Activated naive CD8-positive, alpha-beta T cell treated with anti-CD3 and anti-CD28 coated beads for 36 hours (primary cell): ENCODE measurements at places on chromosomes 3 and 15.

DNA sequence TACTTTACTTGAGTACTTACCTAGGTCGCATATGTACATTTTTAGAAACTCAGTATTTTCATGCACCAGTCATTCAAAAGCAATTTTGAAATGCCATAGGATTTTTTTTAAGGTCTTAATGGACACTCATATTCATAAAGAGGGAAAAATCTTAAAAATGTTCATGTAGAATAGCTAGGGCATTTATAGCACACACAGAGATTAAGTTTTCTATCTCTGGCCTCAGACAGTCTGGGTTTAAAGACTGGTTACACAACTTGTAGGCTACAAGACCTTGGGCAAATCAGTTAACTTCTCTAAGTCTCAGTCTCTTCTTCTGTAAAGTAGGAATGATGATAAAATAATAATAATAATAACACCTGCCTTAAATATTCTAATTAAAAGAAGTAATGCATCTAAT lies 48.5 kb upstream of the UBP1 start:
- H3K4me1 ChIP-seq: no peaks in the 10 kb centered on the region
- no peak overlapping the region for H3K4me3 ChIP-seq
- H3K27me3 ChIP-seq: no peaks in the 10 kb centered on the region
- peaks cover 4% of the 10 kb centered on the region for H3K36me3 ChIP-seq
- DNase-seq: no peak

DNA sequence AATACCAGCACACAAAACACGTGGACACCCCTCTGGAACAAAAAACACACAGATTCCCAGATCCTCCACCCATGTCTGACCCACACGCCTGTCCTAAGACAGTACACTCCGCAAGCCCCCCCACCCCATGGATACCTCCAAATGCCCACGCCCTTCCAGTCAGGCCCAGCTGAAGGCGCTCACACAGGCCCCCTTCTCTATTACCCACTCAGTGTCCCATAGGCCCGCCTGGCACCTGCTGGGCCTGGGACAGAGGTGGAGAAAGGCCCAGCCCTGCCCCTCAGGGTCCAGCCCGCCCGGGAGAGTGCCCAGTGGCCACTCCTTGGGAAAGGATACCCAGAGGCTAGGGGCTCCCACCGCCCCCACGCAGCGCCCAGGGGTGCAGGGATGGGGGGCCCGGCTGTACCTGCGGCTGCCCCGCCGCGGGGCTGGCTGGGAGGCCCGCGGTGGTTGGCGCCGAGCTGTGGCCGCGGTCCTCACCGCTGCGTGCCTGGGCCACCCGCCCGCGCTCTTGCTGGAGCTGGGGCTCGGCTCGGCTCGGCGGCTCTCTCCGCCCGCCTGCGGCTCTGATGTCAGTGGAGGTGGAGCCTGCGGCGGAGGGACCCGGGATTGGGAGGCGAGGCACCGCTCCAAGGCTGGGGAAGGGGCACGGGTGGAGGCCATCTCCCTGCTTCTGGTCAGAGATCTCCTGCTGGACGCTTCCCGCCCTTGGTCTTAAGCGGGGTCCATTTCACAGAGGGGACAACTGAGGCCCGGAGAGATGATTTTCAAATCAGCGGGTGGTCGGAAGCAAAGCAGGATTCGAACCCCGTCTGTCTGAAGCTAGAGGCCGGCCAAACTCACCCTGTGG lies at the start of gene CAMK1:
Gene CAMK1, minus strand, starts transcription at position 522 of the 850 bp plus-strand sequence. CDS start 2,198 bp downstream, outside the sequence.
- H3K27ac ChIP-seq: peak within 1 kb of the TSS; percentile 60
- H3K4me3 ChIP-seq: peak within 1 kb of the TSS; percentile 75
- peaks cover 7% of the 10 kb centered on the region for H3K36me3 ChIP-seq
- peaks cover 8% of the 10 kb centered on the region for H3K27me3 ChIP-seq

- H3K4me1 ChIP-seq: peaks cover 20% of the 10 kb centered on the region
- peaks cover 25% of the 10 kb centered on the region for H3K27me3 ChIP-seq
- peak overlapping the region; percentile 87 for H3K4me3 ChIP-seq
- H3K27ac ChIP-seq: peak overlapping the region; percentile 72
These were observed 567 bp downstream of the TICRR start for GRCh38 chr15:89575656-89576416.

- H3K36me3 ChIP-seq: no peaks in the 10 kb centered on the region
- no peak for DNase-seq
- H3K27ac ChIP-seq: no peak overlapping the region
These were observed 701.5 kb upstream of the GBE1 start for GRCh38 chr3:82462977-82463376.

DNA sequence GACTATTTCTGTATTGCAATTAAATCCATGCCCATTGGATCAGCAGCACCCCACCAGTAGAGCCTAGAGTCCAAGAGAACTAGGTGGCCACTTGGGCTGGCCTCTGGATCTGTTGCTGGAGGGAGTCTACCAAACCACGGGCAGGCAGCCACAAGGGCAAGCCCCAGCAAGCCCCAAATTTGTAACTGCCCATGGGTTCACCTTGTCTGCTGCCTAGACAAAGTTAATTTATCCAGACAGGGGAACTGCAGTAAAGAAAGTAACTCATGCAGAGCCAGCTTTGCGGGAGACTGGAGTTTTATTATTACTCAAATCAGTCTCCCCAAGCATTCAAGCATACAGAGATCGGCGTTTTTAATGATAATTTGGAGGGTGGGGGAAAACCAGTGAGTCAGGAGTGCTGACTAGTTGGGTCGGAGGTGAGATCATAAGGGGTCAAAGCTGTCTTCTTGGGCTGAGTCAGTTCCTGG lies 74.0 kb upstream of the TERB2 start:
- peaks cover 17% of the 10 kb centered on the region for H3K4me1 ChIP-seq
- H3K36me3 ChIP-seq: peaks cover 2% of the 10 kb centered on the region
- peak overlapping the region; percentile 38 for H3K27ac ChIP-seq
- peak; percentile 34 for DNase-seq
- H3K27me3 ChIP-seq: no peaks in the 10 kb centered on the region
